Bone marrow (tissue), 2 donors: ENCODE measurements at places on chromosomes 2 and 18.

DNA sequence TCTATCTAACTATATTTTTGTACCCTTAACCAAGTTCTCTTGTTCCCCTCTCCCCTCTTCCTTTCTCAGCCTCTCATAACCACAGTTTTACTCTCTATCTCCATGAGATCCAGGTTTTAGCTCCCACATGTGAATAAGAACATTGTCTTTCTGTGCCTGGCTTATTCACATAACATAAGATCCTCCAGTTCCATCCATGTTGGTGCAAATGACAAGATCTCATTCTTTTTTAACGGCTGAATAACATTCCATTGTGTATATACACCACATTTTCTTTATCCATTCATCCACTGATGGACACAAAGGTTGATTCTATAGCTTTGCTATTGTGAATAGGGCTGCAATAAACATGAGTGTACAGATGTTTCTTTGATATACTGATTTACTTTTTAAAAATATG, 83.9 kb upstream of the TMEM178A start:
- no peak for DNase-seq

DNA sequence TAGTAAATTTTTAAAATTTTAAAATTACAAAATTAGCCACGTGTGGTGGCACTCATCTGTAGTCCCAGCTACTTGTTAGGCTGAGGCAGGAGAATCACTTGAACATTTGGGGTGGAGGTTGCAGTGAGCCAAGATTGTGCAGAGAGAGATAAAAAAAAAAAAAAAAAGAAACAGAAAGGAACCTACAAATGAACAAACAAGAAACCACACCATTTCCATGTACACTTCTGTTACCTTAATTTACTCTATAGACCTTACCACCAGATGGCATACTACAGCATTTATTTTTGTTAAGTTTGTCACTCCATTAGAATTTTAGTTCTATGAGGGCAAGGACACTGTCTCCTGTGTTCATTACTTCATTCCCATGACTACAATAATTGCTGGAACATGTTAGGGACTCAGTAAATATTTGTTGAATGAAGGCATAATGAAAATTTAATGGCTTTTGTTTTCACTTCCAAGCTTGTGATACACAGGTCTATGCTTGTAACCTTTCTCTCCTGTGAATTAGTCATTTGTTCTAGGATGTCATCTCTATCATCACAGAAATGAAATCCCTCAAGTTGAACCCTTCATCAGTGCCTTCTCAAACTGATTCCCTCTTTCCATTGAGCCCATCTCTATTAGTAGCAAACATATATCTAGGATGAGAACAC, 76.0 kb downstream of the ARHGAP15 start:
- no peak for DNase-seq

DNA sequence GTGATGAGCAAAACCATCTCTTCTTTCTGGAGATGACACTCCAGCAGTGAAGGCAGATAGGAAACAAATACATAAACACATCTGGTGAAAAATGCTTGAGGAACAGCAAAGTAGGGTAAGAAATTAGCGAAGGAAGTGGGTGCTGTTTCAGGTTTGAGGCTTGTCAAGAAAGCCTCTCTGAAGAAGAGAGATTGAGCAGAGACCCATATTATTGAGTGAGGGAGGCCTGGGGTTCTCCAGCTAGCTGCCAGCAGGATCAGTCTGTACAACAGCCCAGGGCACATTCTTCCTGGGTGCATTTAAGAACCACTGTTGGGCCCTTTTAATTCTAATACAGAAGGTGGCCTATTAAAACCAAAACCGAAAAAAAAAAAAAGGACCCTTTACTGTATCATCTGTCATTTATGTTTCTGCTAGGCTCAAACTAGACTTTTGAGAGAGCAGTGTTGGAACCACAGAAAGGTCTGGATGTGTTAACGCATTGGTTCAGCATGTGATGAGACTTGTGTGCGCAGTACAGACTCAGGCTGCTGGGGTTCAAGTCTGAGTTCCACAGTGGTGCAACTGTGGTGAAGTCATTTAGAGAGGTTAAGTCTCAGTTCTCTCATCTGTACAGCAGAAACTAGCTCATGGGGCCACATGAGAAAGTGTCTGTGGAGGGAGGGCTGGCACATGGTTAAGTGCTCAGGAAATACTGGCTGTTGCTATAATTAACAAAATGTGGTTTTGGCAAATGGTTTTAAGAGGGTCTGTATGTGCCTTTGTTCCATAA, 28.9 kb downstream of the MGAT5 start:
- DNase-seq: peak; percentile 10

GRCh38 chr2:55876429-55877086, 47.0 kb downstream of the EFEMP1 start:
- DNase-seq: no peak

- no peak for DNase-seq
Measured at GRCh38 chr2:32918774-32919173, 28.0 kb upstream of the LTBP1 start.

DNA sequence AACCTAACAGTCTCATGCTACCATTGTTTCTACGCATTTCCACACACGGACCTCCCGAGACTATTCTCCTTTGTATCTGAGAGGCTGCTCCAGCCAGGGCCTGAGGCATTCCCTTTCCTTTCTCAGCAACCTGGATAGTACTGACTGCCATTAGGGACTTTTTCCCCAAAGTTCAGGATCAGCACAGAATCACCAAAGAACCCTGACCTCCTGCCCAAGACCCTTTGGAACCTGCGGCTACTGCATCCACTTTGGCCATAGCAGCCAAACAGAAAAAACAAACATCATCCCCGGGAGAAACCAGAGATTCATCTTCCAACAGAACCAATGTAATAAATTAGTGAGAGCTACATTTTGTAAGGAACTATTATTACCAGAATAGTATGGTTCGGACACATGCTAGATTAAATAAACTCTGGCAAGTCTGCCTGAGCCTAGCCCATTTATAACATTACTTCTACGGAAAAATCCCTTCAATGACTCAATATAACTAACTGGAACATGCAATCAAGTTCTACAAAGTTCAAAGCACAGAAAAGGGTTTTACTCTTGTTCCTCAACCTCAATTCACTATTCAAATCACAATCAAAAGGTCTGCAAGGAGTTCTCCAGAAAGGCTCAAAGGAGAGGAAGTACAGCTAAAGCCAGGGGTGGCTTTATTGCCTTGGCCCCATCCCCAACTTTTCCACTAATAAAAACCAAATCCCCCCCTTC, 51.8 kb downstream of the LPIN2 start:
- no peak for DNase-seq

DNA sequence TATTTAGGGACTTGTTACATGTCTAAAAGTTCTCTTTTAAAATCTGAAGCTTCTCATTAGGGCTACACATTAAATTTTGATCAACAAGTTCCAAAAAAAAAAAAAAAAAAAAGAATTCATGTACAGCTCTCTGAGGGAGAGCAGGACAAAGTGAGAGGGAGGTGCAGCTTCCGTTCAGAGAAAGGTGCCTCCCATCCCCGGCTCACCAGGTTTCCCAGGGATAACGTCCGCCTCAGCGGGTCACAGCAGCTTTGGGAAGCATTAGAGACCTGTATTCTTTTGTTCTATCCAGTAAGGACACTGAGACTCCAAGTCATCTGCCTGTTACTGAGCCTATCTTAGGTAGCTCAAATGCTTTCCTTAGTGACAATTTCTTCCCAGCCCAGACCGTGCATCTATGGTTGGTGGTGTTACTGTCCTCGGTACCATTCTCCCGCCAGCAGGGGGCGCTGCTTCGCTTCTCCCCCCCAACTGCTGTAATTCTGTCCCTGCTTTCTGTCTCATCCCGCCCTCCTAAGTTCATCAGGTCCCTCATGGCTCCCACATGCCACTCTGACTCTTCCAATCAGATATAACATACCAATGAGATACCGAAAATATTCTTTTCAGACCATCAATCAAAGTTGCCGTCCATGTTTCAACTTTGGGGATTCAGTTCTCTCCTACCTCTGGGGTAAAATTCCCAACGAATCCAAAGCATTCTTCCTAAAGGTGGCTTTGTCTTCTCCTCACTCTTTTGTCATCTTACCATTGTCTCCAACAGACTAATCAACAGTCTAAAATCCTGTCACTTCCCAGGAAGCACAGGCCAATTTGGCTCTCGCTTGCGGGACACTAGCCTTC, 466.5 kb downstream of the METTL4 start:
- DNase-seq: peak; percentile 36

DNA sequence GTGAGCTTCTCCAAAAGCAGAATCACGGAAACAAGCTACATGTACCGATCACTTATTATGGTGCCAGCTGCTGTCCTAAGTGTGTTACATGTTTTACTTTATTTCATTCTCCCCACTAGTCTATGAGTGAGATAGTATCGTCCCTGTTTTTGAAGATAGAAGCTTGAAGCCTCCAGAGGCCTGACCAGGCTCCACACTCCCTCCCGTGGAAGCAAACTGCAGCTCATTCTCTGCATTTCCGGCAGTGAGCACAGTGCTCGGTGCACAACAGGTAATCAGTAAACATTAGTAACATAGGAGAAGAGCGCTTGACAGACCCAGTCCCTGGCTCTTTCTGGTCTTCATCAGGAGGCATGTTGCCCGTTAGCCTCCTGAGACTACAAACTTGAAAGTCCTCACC, 72.9 kb downstream of the ZBTB7C start:
- DNase-seq: no peak

DNA sequence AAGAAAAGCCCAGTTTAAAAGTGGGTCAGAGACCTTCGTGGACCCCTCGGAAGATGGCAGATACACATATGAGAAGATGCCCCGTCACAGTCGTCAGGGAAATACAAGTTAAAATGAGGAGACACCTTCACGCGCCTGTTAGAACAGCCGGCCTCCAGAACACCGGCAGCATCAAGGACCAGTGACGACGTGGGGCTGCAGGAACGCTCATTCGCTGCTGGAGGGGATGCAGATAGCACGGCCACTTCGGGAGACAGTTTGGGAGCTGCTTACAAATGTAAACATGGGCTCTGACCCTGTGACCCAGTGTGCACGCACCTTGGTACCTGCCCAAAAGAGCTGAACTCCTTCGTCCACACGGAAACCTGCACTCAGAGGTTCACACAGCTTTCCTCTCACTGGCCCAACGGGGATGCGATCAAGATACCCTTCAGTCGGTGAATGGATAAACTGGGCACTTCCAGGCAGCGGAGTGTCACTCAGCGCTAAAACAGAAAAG, 83.7 kb upstream of the CTDP1 start:
- DNase-seq: no peak

DNA sequence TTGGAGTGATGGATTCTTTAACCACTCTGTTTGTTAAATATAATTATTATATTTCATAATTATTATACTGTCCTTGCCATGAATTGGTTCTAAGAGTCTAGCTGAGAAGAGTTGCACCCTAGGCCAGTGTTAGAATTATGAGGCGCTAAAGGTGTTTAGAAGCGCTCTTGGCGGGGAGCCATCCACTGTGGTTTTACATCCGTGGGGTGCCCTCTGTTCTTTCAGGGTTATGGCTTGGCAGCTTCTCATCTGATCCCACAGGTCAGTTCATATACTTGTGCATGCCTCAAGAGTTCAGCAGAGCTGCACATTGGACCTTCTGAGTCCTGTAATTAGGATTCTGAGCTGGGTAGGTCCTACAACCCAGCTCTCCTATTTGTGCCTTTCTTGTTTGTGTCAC, 9.1 kb downstream of the ASAP2 start:
- no peak for DNase-seq

DNA sequence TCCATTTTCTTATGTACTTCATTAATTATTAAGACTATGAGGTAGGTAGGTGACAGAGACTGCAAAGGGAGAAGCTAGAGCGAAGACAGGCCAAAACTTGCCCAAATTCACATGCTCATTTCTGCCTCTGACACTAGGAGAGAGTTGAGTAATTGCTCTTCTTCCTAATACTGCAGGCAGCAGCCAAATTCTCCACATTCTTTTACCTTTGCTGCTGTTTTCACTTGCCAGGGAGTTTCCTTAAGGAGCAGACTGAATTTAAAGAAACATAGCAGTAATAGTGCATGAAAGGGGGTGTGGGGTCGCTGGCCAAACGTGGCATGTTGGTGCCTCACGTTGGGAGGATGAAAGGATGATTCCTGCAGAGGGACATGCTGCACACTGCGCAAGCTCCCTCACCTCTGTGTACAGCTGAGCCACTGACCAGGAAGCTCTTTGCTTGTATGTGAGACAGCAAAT, 12.3 kb downstream of the CRIM1 start:
- DNase-seq: no peak
